Urinary bladder (tissue), 4 donors: ENCODE measurements at places on chromosomes 12 and 14. TPM values are rescaled to one million over a fixed set of nuclear protein-coding genes. Genes with fewer than 3 reads are reported as not detected.

SLC38A4 gene
- polyA plus RNA-seq: 2.1 TPM

TMEM119 gene
- 29.4 TPM for polyA plus RNA-seq

DPY19L2 gene
- 6.5 TPM for polyA plus RNA-seq

KRT71 gene
- not detected for polyA plus RNA-seq

SMAGP gene
- polyA plus RNA-seq: 10.0 TPM

CCDC196 gene
- polyA plus RNA-seq: not detected

ACACB gene
- 53.5 TPM for polyA plus RNA-seq

RDH12 gene
- polyA plus RNA-seq: 0.04 TPM

RPS6KL1 gene
- 3.7 TPM for polyA plus RNA-seq

TMEM229B gene
- polyA plus RNA-seq: 4.4 TPM

KCNC2 gene
- not detected for polyA plus RNA-seq

STXBP6 gene
- polyA plus RNA-seq: 25.1 TPM

HRK gene
- polyA plus RNA-seq: 0.05 TPM

COX8C gene
- 0.23 TPM for polyA plus RNA-seq

DCD gene
- not detected for polyA plus RNA-seq

NPFF gene
- polyA plus RNA-seq: not detected

KLHL33 gene
- polyA plus RNA-seq: 0.42 TPM

LMNTD1 gene
- polyA plus RNA-seq: 0.11 TPM

TSPAN11 gene
- 4.1 TPM for polyA plus RNA-seq

PPP2R5E gene
- 16.5 TPM for polyA plus RNA-seq

NUAK1 gene
- 7.0 TPM for polyA plus RNA-seq

MDM1 gene
- polyA plus RNA-seq: 22.5 TPM

IRAK4 gene
- 14.0 TPM for polyA plus RNA-seq

APOF gene
- 0.13 TPM for polyA plus RNA-seq
